ENCODE measurements at places on chromosomes 12 and 14. TPM values are rescaled to one million over a fixed set of nuclear protein-coding genes. Genes with fewer than 3 reads are reported as not detected.

TEAD4 gene
- total RNA-seq: 14.1 TPM

JPH4 gene
- not detected for total RNA-seq

NRIP2 gene
- not detected for total RNA-seq

SPIC gene
- total RNA-seq: not detected

RASSF3 gene
- 9.9 TPM for total RNA-seq

AQP6 gene
- total RNA-seq: not detected

GPR68 gene
- total RNA-seq: 2.3 TPM

MGST1 gene
- total RNA-seq: 261 TPM

WNT1 gene
- not detected for total RNA-seq

TCL1B gene
- total RNA-seq: not detected

Measured in cardiac atrium fibroblast (primary cell).